ENCODE measurements at places on chromosomes 16 and 17.

DNA sequence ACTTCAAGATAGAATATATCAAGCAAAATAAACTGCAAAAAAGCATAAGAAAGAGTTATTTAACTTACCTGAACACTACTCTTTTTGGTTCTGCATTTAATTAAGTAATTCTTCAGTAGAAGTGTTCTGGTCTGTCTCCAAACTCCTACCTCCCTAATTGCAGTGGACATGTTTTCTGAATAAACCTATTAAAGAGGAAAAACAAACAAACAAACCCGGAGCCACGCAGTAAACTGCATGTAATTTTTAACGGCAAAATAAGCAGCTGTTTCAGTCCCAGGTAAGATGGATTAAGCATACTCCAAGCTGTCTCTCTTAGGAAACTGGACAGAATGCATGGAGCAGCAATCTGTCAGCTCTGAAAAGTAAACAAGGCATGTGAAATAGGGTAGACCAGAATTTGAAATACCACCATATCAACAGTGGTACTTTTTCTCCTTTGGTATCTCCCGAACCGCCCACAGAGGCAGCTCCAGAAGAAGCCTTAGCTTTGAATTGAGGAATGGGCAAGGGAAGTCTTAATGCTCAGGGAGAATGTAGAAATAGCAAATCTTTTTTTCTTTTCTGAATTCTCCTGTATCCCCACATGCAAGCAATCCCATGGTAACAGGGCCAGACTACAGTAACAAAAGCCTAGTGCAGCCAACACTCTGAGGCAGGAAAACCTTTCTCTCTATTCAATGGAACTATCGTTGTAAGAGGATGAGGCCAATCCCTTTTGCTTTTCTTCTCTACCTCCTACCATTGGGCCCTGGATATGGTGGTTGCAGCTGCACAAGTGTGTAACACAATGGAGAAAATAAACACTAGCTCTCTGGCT lies 12.5 kb downstream of the ABCA5 start:
- DNase-seq = no peak

DNA sequence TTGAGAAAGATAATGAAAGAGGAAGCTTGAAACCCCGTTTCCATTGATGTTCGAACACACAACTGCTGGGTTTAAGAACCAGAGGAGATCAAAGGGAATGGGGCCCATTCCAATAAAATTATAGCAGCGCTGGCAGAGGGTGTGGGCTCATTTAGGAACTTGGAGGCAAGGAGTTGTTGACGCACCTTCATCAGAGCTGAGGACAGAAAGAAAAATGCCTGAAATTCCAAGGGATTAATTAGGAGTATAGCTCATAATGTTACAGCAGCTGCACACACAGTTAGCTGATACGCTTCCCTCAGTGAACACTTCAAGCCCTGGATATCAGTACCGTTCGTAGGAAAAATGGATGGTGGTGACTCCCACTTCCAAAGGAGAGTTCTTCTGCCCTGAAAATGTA lies 127.2 kb downstream of the AXIN2 start:
- peak; percentile 55 for DNase-seq

GRCh38 chr16:75774197-75774596 lies 47.9 kb upstream of the CPHXL start:
- DNase-seq = no peak

- DNase-seq = no peak
These were observed 3.3 kb downstream of the CCL3L1 start for GRCh38 chr17:36193216-36193775.

DNA sequence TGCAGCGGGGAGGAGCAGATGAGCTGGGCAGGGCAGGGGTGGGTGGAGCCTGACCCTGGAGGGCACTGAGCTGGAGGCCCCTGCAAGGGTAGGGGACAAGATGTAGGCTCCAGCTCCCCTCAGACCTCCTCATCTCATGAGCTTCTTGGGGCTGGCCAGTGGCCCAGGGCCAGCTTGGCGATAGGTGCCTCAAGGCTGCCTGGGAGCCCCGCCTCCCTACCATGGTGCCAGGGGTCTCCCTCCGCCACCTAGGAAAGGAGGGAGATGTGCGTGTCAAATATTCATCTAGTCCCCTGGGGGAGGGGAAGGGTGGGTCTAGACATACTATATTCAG lies 3.9 kb downstream of the HIRIP3 start:
- no peak for DNase-seq

All from urothelium cell line (cell line).